ENCODE measurements at places on chromosomes 4 and X.

DNA sequence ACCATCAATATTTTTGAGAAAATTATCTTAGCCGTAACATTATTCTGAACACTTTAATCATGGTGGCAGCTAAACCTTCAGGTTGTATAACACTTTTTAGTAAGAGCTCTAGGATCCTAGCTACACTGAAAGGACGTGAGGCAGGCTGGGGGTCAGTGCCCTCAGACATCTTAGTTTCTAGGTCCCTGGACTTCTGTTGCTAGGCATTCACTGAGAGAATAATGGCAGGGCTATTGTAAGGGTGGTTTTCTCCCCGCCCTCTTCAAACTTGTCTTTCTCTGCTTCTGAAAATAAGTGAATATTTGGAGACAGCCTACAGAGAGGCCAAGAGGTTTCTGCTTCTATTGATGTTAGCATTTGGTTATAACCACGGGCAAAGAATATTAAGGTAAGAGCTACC, 15.4 kb upstream of the MMRN1 start:
- DNase-seq: no peak

- no peak for DNase-seq
These were observed 188.7 kb downstream of the GBA3 start for GRCh38 chr4:22881411-22881810.

DNA sequence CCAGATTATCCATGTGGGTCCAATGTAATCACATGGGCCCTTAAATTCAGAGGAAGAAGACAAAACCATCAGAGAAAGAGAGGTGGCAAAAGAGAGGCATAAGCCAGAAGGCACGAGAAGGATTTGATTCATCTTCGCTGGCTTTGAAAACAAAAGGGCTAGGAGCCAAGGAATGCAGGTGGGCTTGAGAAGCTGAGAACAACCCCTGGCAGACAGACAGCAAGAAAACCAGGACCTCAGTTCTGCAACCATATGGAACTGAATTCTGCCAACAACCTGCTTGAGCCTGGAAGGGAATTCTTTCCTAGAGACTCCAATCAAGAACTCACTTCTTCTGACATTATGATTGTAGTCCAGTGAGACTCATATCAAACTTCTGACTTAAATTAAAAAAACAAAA, 1531.8 kb downstream of the PCDH7 start:
- DNase-seq: no peak

GRCh38 chr4:176377780-176378179, 58.0 kb downstream of the SPCS3 start:
- no peak for DNase-seq

GRCh38 chrX:111095974-111096895, at the start of gene PAK3:
Gene PAK3, plus strand, starts transcription at chrX:111096191. Its CDS starts 26,913 bp downstream, at chrX:111123104.
- peak; percentile 69 for DNase-seq

GRCh38 chrX:38657562-38657961, 96.2 kb downstream of the TSPAN7 start:
- no peak for DNase-seq

GRCh38 chrX:18884916-18885315, 99.0 kb downstream of the PHKA2 start:
- no peak for DNase-seq

- no peak for DNase-seq
These were observed 235.1 kb upstream of the HCCS start for GRCh38 chrX:10875995-10876394.

- DNase-seq: no peak
These were observed 32.5 kb upstream of the ELF2 start for GRCh38 chr4:139209470-139210063.

DNA sequence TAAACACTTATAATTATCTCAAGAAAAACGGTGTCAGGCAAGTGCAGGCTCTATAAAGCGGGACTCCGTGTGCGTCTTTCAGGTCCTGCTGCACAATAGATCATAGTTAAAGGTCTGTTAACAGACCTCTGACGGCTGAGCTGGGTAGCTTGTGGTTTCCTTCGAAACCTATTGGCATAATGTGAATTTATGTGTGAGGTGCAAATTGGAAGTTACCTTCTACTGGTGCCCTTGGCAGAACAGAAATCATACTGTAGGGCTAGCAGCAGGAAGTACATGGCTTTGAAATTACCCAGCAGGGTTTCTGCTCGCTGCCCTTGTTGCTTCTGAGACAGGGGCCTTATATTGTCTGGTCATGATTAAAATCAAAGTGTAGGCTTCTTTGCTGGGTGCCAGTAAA, 216.4 kb upstream of the HAND2 start:
- DNase-seq: no peak

DNA sequence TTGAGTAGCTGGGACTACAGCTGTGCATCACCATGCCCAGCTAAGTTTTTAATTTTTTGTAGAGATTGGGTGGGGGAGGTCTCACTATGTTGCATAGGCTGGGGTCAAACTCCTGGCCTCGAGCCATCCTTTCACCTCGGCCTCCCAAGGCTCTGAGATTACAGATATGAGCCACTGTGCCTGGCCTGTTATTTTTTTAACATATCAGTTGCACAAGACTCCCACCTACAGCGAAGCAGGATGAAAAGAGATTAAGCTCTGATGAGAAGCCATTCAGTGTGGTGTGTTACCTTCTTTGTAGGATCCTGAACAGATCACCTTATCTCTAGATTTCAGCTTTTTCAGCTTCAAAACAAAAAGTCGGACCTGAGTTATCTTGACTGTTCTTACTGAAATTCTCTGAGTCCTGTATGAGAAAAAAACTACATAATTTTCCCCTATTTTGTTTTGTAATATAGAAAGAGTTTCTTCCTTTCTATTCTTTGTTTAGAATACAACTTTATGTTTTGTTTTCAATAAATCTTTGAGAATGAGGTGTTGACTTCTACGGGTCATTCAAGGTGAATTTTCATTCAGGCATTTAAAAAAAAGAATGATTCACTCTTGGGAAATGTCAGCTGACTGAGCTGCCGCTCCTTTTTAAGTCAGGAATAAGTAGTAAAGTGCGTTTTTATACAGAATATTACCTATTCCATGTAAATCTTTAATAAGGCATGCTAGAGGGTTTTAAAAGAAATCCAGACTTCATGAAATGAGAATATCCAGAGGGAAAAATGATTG, 134.6 kb downstream of the ARSF start:
- no peak for DNase-seq

- no peak for DNase-seq
These were observed 42.7 kb downstream of the UBA6 start for GRCh38 chr4:67658302-67658701.

- DNase-seq: no peak
These were observed 17.1 kb upstream of the DDX60 start for GRCh38 chr4:168335621-168336020.

- no peak for DNase-seq
These were observed 97.2 kb downstream of the MAB21L2 start for GRCh38 chr4:150679018-150679764.

- no peak for DNase-seq
These were observed 33.9 kb downstream of the PAK3 start for GRCh38 chrX:111129921-111130320.

DNA sequence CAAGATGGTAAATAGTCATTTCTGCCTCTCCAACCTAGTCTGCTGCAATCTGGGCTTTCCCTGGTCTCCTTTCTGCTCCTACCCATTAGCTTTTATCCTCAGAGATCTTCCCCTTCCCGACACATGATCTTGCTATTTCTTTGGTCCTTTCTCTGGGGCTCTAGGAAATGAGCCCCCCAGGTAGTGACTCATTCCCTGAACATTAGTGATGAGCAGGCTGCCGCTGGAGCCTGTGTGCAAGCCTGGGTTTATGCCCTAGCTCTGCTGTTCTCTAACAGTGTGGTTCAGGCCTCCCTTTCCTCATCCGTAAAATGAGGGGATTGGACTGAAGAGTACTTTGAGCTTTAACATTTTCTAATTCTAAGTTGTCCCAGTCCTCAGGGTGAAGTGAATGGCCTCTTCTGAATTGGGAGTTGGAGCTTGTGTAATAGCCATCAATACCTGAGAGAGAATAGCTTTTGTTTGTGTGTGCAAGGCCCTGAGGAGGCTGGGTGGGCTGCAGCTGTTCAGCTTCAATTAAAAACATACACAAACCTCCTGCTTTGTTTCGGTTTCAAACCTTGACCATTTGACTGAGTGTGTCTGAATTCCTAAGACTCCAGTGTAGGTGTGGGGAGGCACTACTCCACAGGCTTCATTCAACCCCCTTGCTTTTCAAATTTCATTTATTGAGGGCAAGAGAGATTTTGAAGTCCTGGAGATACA, 115.6 kb upstream of the SCML1 start:
- peak; percentile 16 for DNase-seq

- no peak for DNase-seq
These were observed 181.4 kb downstream of the DKK2 start for GRCh38 chr4:106854569-106855351.

- no peak for DNase-seq
These were observed 57.7 kb upstream of the SEC24B start for GRCh38 chr4:109375778-109376414.

DNA sequence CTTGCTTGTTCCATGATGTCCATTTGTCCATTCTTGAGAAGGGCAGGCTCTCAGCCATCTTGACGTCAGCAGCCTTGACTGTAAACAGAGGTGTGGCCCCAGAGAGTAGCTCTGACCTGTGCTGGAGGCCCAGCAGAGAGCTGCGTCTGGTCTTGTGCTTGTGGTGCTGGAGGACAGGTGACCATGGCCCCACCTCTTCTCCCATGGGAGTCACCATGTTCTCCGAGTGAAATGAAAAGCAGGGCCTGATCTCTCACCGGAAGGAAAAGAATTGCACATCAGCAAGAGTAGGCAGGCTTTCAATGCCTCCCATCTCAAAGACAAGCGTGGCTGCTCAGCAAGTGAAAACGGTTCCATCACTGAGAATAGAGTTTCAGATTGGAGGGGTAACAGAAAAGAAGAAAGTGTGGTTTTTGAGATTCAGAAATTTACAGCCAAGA, 11.5 kb downstream of the PARM1 start:
- DNase-seq: no peak

DNA sequence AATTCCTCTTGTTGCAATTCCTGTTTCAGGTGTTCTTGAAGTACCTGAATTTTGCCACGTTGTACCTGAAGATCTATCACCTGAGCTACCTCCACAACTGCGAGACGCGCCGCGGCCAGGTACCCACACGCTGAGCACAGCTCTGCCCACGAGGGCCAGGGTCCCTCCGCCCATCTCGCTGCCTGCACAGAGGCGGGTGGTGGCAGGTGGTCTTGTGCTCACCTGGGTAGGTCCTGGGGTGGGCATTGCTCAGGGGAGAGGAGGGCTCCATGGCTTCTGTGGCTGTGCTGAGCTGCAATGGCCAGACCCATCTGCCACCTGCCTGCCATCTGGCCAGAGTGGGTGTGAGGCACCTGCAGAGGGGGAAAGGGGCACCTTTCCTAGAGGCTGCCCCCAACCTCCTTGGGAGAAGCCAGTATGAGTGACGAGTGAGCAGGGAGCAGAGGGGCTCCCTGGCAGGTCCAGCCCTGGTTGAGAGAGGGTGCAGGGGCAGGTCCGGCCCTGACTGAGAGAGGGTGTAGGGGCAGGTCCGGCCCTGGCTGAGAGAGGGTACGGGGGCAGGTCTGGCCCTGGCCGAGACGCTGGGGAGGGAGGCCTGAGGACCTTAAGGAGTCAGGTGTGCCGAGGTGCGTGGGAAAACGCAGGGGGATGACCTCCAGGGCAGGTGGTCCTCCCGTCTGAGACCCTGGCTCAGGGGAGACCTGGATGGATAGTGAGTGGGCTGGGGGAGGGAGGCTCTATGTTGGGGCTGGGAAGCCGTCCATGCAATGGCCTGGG, 10.7 kb downstream of the PDE6B start:
- no peak for DNase-seq

DNA sequence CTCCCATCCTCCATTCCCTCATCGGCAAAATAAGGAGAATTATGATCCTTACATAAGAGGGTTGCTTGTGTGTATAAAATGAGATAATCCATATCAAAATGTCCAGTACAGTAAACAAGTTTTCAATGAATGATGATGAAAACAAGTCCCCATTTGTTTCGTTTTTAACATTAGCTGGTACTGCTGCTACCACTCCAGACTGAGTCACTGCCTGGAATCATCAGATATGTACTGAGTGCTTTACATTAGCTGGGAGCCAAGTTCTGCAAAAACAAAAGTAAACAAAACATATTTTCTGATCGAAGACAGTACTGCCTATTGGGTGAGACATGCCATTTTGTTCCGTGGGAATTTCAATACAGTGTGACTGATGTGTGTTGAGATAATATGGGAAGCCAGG, 123.2 kb upstream of the IGFBP7 start:
- DNase-seq: no peak

DNA sequence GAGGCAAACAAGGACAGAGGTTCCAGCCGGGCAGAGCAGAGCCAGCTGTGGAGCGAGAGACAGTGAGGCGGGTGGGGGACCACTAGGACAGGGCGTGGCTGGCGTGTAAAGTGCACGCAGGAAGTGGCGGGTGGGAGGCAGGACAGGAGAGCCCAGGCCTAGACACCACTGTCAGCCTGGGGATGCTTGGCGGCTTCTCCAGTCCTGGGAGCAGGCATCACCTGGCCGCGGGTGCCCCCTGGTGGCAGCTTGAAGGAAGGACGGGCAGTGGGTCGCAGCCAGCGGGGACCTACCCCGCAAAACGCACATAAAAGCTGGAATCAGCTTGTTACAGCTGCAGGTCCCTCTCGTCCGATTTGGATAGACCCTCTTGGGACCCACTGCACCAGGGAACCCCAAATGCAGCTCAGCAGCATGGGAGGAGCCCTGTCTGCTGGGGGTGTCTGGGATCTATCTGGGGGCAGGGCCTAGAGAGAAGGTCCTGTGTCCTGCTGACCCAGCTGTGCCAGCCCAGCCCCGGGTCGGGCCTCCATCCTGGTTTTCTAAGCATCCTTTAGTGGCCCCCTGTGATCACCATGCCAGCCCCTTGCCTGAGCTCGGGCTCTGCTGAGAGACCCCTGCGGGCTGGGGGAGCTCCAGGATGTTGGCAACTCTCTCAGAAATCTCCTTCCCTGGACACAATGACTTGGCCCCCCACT, 57.7 kb downstream of the WFS1 start:
- DNase-seq: peak; percentile 56

DNA sequence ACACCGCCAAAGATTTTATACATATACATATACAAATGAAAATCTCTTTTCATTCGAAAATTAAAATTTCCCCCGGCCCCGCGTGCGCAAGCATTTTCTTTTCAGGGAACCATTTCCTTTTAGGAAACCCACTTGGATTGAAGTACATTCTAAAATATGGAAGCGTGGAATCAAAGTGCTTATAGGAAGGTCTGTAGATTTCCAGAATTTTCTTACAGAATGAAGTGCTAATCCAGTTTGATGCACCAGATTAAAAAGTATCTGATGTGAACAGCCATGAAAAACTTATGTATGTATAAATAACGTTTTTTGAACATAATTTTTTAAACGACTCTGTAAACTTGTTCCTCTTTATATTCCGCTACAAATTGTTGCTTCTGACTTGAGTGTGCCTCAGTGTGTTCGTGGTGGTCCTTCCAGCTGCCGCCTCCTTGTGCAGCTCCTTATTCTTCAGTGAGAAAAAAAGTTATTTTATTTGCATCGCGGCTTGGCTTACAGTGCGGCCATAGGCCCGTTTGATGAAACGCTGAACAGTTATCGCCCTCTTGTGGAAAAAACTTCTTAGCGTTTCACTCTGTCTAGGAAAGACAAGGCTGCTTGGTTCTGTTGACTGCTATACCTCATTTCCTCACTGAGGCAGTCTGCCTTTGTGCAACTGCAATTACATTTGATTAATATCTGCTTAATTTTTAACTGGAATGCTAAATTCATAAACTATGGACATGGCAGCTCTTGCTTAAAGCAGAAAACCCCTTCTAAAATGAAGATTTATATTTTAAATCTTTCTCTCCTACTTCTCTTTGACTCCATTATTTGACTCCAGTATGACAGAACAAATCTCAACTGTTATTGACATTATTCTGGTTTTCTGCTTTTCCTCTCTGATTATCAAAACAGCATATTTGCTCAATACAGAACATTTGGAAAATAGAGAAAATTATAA, 4.7 kb upstream of the NKX6-1 start:
- DNase-seq: peak; percentile 47
